ENCODE measurements at places on chromosomes 3 and 15. TPM values are rescaled to one million over a fixed set of nuclear protein-coding genes. Genes with fewer than 3 reads are reported as not detected.

DNA sequence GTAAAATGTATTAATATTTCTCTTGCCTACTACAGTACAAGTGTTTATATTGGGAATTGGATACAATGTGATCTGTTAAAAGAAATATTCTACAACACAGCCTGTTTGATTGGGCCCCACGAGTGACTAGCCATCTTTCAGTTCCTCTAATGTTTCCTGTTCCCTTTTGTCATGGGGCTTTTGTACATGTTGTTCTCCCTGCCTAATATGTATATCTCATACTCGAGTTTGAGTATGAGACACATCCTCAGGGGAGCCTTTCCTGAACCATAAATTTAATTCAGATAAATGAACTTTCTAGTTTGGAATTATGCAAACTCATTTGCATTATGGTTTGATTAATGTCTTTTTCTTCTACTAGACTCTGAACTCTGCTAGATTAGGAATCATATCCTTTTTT lies 65.5 kb downstream of the MEF2A start:
- DNase-seq: no peak

DNA sequence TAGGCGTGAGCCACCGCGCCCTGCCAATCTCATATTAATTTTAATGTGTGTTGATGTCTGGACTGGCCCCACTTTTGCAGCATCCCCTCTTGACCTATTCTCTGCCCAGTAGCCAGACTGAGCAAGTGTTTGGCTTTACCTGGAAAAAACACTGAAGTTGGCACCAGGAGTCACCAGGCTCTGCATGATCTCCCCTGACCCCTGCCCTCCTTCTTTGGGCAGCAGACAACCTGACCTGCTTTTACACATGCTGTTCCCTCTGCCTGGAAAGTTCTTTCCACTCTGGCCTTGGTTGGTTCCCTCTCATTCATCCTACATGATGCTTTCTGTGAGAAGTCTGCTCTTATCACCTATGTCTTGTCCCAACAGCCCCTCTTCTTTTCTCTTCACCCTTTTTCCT lies 67.9 kb upstream of the SLC2A2 start:
- DNase-seq: no peak

DNA sequence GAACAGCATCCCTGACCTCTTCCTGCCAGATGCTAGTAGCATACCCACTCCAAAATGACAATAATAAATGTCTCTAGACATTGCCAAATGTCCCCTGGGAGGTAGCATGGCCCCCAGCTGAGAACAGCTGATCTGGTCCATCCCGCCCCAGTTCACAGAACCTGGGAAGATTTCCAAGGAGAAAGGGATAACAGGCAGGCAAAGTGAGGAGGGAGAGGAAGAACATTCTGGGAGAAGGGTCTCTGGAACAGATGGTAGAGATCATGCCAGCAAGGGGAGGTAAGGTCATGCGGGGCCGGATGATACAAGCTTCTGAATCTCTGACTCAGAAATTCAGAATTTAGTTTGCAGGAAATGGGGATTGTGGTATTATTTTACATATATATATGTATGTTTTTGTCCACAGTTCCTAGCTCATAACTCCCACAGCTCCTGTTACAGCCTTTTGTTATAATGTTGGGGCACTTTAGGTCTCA lies 192.7 kb downstream of the SUCLG2 start:
- DNase-seq: no peak

DNA sequence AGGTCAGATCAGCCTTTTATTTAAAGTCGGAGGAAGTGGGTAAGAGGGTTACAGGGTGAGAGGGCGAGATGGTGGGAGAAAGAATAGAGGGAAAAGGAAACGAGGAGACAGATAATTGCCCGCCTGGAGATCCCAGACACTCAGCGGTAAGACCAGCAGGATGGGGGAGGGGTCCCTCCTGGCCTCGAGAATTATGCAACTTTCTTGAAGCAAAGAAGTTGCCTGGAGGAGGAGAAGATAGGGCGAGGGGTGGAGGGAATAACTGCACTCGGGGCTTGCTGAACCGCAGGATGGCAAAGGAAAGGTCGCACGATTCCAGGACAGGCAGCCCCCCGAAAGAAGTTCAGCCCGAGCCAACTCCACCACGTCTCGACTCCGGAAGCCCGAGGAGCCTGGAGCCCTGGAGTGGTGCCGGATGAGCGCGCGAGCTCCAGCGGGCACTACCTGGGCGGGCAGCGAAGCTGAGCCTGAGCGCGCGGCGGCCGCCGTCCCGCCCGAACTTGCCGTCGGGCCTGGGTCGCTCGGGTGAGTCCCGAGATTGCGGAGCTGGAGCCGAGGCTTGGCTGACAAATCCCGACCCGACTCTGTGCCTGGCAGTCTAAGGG lies 402 bp downstream of the WWTR1 start:
- peak; percentile 28 for DNase-seq

GRCh38 chr3:131353016-131353877 lies 28.3 kb upstream of the NUDT16 start:
- DNase-seq: peak; percentile 12

DNA sequence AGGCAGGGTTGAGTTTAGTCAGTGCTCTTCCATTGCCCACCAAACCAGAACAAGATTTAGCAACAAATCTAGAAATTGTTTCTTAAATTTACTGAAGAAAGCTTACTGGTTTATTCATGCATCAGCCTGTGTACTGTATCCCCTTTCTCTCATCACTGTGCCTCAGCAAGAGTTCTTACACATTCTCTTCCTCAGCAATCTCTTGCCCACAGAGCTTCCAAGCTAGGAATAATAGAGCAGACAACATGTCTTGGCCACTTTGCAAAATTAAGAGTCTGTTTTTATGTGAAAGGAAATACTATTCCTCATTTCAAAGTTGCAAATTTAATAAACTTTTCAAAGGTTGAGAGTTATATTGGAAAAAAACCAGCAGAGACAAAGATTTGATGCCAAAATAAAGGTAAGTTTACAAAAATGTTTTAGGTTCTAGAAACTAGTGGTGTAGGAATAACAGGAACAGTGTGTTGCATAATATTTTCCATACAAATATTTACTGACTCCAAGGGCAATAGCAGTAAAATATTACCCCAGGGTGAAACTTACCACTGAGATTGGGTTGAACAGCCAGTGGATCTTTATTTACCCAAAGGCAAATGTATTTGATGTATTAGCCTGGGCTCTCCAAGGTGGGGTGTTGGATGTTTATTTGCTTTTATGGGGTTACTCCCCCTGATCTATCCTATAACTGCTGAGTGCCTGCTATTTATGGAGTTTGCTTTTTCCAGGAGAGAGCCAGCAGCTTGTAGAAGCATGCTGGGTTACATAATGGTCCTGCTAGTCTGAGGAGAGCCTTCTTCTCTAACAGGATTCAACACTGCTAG lies 276.7 kb downstream of the ADAMTSL3 start:
- no peak for DNase-seq

DNA sequence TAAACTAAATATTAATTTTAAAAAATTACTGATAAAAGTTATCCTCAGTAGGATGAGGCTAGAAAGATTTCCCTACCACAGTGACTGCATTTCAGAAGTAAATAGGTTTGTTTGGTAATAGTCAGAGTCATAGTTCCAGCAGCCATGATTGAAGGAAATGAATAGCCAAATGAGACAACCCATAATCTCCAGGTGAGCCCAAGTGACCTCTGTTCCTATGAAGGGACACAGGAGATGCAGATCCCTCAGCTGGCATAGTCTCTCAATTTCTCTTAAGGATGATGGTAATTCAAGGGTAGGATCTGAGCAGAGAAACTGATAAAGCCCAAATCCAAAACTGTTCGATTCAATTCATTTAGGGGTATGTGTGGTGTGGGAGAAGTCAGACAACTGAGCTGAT lies 461.8 kb downstream of the RAP2B start:
- DNase-seq: no peak

DNA sequence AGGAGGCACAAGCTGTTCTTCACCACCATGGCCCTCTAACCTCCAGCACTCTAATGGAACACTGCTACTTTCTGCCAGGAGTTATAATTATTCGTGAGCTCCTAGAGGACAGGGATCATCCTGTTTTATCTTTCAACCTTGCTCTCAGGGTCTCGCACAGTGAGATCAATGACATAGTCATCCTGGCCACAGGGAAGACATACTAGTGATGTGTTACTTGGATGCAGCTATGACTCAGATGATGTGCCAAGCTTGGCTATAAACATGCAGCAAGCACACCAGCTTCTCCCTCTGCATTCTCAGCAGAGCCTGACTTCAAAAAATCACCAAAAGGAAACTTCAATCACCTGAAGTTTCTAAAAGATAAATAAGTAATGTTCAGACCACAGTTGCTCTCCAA lies 203.8 kb upstream of the HES1 start:
- DNase-seq: no peak

DNA sequence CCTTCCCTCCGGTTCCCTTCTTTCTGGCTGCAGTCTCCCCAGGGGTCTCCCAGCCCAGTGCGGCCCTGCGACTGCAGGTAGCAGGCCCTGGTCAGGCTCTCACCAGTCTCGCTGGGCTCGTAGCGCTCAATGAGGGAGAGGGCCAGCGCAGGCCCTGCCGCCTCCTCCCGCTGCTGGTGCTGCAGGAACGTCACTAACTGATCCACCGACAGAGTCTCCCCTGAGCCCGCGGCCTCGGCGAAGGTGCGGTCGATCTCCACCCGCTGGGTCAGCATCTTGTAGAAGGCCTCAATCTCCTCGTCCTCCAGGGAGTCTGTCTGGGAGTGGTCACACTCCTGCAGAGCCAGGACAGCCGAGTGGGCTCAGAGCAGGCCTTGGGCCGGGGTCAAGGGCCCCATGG lies 18.3 kb downstream of the PLCD1 start:
- no peak for DNase-seq

GRCh38 chr3:32620611-32621310 lies 50.1 kb upstream of the DYNC1LI1 start:
- no peak for DNase-seq

GRCh38 chr3:61613666-61614065 lies 52.3 kb downstream of the PTPRG start:
- no peak for DNase-seq

- no peak for DNase-seq
Observed at GRCh38 chr3:59607656-59608055, 557.8 kb upstream of the CFAP20DC start.

DNA sequence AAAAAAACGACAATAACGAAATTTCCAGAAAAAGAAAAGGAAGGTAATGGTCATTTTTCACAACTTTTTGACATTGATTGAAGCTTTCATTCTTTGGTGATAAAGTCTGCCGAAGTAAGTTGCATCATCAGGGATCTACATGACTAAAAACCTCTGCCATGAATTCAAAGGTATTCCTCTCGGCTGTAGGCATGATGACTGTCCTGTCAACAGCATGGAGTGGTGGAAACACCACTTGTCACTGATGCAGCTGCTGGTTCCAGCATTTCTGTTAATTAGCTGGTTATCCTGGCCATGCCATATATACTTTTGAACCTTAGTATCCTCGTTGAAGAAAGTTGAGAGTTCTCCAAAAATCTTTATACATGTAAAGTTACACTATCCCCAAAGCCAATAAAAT lies 859.0 kb upstream of the ARPP21 start:
- DNase-seq: no peak

DNA sequence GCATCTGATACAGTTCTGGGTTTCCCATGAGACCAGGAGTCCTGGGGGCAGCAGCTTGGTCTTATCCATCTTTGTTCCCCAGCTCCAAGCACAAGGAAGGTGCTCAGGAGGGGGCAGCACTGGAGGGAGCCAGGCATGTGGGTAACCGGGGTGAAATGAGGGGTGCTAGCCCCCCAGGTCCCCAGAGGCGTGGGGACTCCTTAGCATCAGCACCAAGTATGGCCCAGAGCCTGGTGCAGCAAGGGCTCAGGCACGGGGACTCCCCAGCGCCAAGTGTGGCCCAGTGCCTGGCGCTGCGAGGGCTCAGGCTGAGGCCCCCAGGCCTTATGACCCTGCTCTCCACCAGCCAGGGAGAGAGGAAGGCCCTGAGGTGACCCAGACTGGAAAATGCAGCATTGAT lies 94.1 kb downstream of the CHSY1 start:
- no peak for DNase-seq

DNA sequence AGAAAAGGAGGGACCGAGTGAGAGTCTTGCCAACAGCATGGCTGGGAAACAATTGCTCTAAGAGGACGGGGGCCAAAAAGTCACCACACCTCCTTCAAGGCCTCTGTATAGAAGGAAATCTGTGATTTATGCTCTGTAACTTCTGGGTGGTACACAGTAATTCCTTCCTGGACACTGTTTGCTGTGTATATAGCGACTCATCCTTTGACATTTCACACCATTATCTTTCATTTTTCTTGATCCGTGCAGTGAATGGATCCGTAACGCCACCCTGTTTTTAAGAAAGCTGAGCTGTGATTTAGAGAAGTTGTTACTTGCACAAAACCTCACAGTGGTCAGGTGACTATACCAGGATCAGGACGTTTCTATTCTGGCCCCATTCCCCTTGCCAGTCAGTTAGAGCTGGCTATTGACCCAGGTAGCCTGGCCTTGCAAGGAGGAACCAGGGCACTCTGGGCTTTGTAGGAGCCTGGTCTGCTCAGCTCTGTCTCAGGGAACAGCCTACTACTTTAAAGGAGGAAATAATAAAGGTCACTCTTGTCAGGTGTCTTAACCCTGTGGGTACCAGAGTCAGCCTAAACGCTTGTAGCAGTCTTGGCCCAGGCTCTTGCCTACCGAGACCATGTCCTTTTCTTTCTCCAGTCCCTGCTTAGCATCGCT lies 86.5 kb upstream of the MYZAP start:
- no peak for DNase-seq

DNA sequence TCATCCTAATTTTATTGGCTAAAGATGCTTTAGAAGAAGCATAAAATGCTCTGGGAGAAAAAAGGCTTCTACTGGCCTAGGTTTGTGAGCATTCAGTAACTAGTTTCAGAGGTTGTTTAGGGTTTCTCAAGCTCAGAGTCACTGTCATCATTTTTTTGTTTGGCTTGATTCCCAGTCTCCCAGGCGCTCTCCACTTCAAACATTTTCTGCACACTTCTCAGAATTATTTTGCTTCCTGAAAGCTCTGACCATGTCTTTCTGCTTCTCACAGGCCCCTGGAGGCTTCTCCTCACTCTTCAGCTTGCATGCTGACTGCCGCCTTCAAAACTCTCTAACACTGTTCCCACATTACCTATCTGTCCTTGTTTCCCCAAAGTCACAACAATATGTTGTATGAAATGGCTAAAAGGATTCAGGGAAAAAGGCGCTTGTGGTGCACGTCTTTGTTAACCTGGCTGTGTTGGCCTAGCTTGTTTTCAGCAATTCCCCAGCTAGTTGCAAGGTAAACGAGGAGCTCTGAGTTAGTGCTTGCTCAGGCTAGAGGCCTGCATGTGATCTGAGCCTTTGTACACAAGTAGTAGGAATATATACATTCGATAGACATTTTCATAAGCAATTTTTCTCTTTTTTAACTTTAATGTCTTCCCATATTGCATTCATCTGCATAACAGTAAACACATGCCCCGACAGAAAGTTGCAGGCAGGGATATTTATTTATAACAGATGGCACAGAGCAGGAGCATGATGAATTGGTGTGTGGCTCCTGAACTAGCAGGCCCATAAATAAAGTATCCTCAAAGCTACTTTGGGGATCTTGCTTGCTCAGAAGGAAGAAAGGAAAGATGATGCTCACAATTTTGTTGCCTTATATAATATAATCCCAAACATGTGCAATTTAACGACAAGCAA lies 129.2 kb upstream of the DPH6 start:
- DNase-seq: peak; percentile 53

- DNase-seq: no peak
Observed at GRCh38 chr3:140588558-140588957, 89.3 kb upstream of the TRIM42 start.

The POLQ gene
- 6.9 TPM for total RNA-seq

The RBMS3 gene
- total RNA-seq: 26.1 TPM

The NRROS gene
- total RNA-seq: not detected

The ATG3 gene
- 62.8 TPM for total RNA-seq

The ALDH1L1 gene
- total RNA-seq: 0.23 TPM

The B4GALT4 gene
- total RNA-seq: 52.1 TPM

The EPHB1 gene
- 2.2 TPM for total RNA-seq

The GABRR3 gene
- not detected for total RNA-seq

Measured in HFFc6 (cell line).